Neural crest cell (in vitro differentiated cells): ENCODE measurements at places on chromosomes 7 and 10. TPM values are rescaled to one million over a fixed set of nuclear protein-coding genes. Genes with fewer than 3 reads are reported as not detected.

The SLC26A3 gene
- not detected in 2 replicates for total RNA-seq

The GTPBP4 gene
- 69.6 and 79.8 TPM in 2 replicates for total RNA-seq

The C7orf33 gene
- not detected in 2 replicates for total RNA-seq

The SPDYE5 gene
- total RNA-seq, result not detected in 2 replicates

The GTF2IRD1 gene
- 48.0 and 50.1 TPM in 2 replicates for total RNA-seq

GRCh38 chr7:130419658-130420057 is 21.2 kb downstream of the CEP41 start:
- no peak for DNase-seq

- DNase-seq, result peak; percentile 12
Observed at GRCh38 chr10:117734731-117735405, 192.3 kb downstream of the EMX2 start.

DNA sequence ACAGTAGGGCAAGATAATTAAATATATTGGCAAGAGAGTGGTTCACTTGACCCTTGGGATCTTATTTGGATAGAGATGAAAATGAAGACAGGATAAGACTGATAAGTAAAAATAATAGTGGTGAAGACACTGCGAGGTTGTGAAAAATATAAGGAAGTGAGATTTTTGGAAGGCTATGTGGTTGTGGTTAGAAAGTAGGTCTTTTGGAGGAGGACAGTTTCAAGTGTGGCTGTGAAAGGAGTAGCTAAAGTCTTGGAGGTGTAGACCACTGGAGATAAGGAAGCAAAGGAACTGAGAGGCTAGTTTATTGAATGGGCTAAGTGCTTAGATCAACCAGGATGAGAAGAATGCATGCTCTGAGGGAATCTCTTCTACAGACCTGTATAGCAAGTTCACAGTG is 11.2 kb downstream of the MIOS start:
- no peak for DNase-seq

GRCh38 chr10:119933179-119933578 is 40.6 kb downstream of the SEC23IP start:
- DNase-seq, result no peak

- DNase-seq, result no peak
Observed at GRCh38 chr7:36521911-36522310, 132.2 kb downstream of the ANLN start.

- DNase-seq, result no peak
Observed at GRCh38 chr10:75718991-75719390, 287.6 kb downstream of the LRMDA start.

DNA sequence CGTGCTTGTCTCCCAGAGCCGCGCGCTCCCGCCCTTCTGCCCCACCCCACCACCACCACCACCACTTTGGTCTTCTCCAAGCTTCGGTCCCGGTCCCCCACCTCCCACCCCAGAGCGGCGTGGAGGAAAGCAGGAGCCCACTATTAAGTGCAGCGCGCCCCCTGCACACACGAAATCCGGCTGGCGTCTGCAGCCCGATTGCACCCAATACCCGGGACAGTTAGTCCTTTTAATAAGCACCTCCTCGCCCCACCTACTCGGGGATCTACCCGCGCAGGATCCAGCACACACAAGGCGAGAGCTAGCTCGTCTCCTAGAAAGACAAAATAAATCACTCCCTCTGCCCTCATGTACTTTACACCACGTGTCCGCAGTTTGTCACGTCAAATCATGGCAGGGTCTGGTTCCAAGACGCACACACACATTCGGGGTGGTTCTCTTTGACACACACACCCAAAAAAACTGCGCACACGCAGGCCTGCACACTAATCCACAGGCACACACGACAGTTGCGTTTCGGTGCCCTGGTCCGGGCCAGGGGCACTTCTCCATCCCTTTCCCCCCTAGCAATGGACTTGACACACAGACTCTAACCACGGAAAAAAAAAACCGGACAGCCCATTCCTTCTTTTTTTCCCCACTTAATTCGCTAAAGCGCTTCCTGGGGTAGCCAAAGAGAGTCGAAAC is 1.6 kb downstream of the SFMBT2 start:
- DNase-seq, result peak; percentile 12
